ENCODE measurements at places on chromosomes 11 and 22.

GRCh38 chr11:73233692-73234470 is 15.8 kb downstream of the P2RY2 start:
- DNase-seq = no peak

- no peak for DNase-seq
Measured at GRCh38 chr11:23099256-23099655, 239.0 kb upstream of the CCDC179 start.

DNA sequence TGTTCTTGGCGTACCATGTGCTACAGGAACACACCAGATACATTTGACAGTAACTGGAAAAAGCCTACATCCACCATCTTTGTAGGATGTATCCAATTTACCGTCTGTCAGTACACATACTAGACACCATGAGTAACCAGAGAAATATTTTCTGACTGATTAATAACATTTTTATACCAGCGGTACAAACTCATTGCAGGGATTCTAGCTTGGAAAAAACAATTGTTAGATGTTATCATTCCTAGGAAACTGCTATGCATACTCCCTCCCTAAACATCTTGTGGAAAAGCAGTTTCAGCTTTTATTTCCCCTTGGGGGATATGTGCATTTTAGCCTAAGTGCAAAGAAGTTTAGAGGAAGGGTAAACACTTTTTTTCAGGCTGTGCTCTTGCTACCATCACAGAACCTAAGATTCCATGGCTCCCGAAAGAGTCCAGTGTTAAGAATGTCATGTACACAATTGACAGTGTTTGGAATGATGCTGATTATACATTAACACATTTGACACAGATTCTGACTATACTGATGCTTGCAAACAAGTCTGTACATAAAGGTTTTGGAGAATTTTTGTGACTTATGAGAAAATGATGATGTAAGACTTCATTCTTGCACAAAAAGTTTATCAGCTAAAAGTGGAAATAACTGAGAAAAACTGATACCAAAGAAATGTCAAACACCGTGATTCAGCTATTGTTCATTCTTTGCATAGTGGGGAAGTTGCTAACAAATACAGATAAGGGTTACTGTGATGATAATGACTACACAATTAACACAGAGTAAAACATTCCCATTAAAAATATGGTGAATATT is 23.7 kb downstream of the NCF4 start:
- no peak for DNase-seq

DNA sequence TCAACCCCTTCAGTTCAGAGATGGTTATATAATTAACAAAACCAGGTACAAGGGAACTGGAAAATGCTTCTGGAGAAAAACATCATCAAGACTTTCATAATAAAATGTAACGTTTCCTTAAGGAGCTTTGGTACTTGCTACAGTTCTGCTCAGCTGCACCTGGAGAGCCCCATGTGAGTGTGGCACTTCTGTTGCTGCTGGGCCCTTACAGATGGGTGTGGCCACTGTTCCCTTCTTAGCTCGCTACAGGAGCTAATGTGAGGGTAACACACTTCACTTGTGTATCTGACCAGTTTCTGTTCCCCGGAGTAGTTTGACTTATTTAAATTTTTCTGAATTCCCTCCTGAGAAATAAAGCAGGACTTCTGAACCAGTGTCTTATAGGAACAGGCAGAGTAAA is 4.0 kb downstream of the POU2AF3 start:
- no peak for DNase-seq

All from foreskin keratinocyte (primary cell).